IMR-90 (cell line): ENCODE measurements at places on chromosomes 6 and 20. TPM values are rescaled to one million over a fixed set of nuclear protein-coding genes. Genes with fewer than 3 reads are reported as not detected.

GATA5 gene
- total RNA-seq = not detected in 2 replicates

PRKN gene
- 0.18 and 0.28 TPM in 2 replicates for total RNA-seq

KCNS1 gene
- 0.54 and 0.56 TPM in 2 replicates for total RNA-seq

EFCAB8 gene
- not detected in 2 replicates for total RNA-seq

CST5 gene
- not detected in 2 replicates for total RNA-seq

DNA sequence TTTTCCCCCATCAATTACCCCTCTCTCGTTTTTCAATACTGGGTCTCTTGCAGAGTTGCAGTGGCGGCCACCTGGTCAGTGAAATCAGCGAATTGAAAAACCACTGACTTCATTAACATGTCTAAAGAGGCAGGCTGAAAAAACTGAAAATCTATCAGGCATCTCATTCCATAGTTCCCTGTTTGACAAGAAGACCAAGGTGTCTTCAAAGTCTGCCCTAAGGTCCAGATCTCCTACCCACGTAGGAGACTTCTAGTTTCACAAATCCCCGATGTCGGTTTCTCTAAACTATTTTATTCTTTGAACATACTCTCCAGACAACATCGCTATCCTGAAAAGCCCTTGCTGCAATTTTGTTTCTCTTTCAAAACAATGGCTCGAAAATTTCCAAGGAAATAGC lies 796 bp upstream of the TUBB start:
- no peak for DNase-seq

- DNase-seq = peak; percentile 81
Observed at GRCh38 chr6:95601133-95601532, 23.8 kb downstream of the MANEA start.

GRCh38 chr20:33407251-33407650 lies 5.9 kb upstream of the CDK5RAP1 start:
- peak; percentile 36 for DNase-seq

DNA sequence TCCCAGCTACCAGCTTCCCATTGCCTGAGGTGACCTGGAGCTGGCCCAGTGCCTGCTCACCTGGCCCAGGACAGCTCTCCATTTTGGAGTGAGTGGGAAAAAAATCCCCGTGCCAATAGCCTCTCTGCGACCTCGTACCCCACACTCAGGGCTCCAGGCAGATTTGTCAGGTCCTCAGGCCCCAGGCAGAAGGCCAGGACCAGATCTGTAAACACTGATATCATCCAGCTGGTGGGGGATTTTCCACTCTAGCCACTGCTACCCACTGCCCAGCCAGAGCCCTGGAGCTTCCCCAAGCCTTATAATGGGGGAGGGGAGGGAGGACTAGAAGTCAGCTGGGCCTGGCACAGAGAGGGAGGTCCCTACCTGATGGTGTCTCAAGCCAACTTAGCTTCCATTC lies 1.3 kb upstream of the PGC start:
- DNase-seq = peak; percentile 41

DNA sequence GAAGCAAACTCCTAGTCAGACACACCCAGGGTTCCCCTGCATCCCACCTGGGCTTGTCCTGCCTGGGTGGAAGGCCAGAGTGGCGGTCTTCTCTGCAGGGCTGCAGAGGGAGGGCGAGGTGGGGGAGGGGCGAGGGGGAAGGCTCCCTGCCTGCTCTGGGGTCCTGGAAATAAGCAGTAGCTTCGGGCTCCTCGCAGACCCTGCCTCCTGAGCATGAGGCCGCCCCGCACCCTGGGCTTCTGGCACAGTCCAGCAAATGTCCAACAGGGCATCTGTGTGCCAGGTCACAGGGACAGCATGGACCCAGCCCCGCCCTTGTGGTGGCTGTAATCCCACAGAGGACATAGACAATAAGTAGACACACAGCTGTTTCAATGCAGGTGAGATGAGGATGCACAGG lies 193.8 kb downstream of the TAF4 start:
- DNase-seq = no peak

- no peak for DNase-seq
Observed at GRCh38 chr6:153096031-153096430, 35.1 kb downstream of the RGS17 start.

- no peak for DNase-seq
Observed at GRCh38 chr6:126824815-126825214, 293.7 kb upstream of the RSPO3 start.

- DNase-seq = no peak
Observed at GRCh38 chr6:70672549-70672948, 4.9 kb downstream of the SMAP1 start.

DNA sequence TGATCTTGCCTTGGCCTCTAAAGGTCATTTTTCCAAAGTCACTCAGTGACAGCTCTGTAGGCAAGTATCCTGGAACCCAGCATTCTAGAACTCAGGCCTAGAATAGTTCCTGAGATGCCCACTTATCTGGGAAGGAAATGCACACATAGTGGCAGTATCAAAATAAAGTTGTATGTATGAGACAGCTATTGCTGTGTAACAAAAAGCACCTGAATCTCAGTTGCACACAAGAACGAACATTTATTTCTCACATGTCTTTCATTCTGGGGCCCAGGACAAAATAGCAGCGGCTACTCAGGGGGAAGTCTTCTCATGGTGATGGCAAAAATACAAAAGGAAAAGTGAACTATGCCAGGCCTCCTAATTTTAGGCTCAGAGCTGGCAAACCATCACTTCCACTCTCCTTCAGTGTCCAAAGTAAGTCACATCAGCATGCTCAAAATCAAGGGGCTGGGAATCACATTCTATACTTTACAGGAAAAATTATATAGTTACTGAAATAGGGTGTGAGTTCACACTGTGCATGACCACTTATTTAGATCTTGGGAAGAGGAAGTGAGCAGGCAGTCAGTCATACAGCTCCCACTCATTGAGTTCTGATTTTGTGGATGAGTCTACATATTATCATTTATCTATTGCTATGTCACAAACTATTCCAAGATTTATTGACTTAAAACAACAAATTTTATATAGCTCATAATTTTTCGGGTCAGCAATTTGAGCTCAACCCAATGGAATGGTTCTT lies 133.7 kb upstream of the RIN2 start:
- no peak for DNase-seq
